Thymus (tissue), 14 donors: ENCODE measurements at places on chromosomes 5 and 9. TPM values are rescaled to one million over a fixed set of nuclear protein-coding genes. Genes with fewer than 3 reads are reported as not detected.
A peak's percentile ranks its signal among the peaks of the same experiment; 100 is the strongest.

DNA sequence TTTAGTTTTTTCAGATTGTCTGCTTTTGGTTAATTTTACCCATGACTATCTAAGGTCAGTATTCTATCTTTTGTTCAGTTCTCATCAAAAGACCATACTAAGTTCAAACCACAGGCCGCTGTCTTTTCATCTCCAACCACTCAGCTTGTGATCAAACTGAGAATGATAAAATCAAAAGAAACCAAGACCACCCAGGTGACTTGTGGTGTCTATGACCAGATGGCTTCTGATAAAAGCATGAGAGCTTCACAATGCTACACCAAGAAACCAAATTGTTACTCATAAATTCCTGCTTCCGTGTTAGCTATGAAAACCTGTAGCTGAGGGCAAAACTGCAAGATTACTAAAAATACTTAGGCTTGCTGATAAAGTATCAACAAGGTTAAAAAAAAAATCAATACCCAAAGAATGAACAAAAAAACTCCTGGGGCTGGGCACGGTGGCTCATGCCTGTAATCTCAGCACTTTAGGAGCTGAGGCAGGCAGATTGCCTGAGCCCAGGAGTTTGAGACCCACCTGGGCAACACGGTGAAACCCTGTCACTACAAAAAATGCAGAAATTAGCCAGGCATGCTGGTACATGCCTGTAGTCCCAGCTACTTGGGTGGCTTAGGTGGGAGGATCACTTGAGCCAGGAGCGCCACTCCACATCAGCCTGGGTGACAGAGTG, 25.8 kb upstream of the GPX8 start:
- no peak overlapping the region for H3K27ac ChIP-seq
- no peaks in the 10 kb centered on the region for H3K4me1 ChIP-seq
- no peaks in the 10 kb centered on the region for H3K36me3 ChIP-seq
- DNase-seq, result peak; percentile 30
- H3K27me3 ChIP-seq, result no peaks in the 10 kb centered on the region

DNA sequence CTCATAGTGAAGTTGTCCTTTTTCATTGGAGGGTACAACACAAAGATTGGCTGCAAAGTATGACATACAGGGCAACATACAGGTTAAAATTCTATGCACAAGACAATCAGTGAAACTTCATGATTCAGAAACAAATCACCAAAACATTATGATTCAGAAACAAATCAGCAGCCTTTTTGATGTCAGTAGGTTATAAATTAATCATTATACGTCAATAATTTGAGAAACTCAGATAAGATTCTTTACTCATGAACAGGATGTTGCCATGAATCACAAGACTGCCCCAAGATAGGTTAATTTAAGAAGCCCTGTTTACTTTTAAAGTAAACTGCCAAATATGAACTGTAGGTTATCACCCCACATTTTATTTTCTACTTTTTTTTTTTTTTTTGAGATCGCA, 62.2 kb upstream of the IL33 start:
- H3K27me3 ChIP-seq, result no peaks in the 10 kb centered on the region
- no peaks in the 10 kb centered on the region for H3K36me3 ChIP-seq
- H3K4me1 ChIP-seq, result no peaks in the 10 kb centered on the region
- H3K4me3 ChIP-seq, result no peak overlapping the region

DNA sequence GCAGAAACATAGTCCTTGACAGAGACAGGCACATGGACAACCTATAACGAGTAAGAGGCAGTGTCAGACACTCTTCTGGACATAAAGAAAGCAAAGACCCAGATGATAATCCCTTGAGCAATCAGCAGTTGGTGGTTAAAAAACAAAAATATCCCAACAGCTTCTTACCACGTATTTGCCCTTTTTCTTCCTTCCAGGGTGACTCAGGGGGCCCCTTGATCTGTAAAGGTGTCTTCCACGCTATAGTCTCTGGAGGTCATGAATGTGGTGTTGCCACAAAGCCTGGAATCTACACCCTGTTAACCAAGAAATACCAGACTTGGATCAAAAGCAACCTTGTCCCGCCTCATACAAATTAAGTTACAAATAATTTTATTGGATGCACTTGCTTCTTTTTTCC, 9.5 kb downstream of the GZMK start:
- H3K4me3 ChIP-seq, result no peak overlapping the region
- no peaks in the 10 kb centered on the region for H3K4me1 ChIP-seq
- DNase-seq, result no peak
- H3K27ac ChIP-seq, result no peak overlapping the region

DNA sequence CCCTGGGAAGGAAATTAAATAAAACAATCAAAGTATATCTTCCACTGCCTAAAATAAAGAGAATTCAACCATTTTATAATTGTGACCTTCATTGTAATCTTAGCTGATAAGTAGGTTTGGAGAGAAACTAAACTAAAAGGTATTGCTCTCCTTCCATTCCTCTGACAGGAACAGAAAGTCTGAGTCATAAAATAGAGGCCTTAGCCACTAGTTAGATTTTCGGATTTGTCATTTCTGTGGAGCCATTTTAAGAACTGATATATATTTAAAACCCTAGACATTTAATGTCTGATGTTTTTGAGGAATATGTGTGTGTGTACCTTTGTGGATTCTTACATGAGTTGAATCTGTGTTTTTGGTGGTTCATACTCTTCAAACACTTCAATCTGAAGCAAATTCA, 11.8 kb upstream of the TMC1 start:
- no peaks in the 10 kb centered on the region for H3K4me1 ChIP-seq
- no peak overlapping the region for H3K4me3 ChIP-seq
- H3K36me3 ChIP-seq, result no peaks in the 10 kb centered on the region
- no peaks in the 10 kb centered on the region for H3K27me3 ChIP-seq
- no peak overlapping the region for H3K27ac ChIP-seq

DNA sequence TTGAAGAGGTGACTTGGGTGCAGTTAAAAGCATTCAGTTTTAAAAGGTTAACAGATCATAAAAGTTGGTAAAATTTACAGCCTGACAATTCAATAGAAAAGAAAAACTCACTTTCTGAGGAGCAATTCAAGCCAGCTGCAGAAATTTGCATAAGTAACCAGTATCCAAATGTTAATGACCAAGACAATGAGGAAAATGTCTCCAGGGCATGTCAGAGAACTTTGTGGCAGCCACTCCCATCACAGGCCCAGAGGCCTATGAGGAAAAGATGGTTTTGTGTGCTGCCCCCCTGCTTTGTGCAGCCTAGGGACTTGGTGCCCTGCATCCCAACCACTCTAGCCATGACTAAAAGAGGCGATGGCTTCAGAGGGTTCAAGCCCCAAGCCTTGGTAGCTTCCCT, 1406.5 kb upstream of the ACO1 start:
- no peaks in the 10 kb centered on the region for H3K27me3 ChIP-seq
- no peaks in the 10 kb centered on the region for H3K4me1 ChIP-seq
- no peaks in the 10 kb centered on the region for H3K36me3 ChIP-seq
- no peak overlapping the region for H3K4me3 ChIP-seq
- no peak for DNase-seq

- no peak overlapping the region for H3K27ac ChIP-seq
- H3K4me1 ChIP-seq, result no peaks in the 10 kb centered on the region
- no peaks in the 10 kb centered on the region for H3K27me3 ChIP-seq
- no peak for DNase-seq
Measured at GRCh38 chr5:177538876-177539275, 15.5 kb downstream of the FAM193B start.

DNA sequence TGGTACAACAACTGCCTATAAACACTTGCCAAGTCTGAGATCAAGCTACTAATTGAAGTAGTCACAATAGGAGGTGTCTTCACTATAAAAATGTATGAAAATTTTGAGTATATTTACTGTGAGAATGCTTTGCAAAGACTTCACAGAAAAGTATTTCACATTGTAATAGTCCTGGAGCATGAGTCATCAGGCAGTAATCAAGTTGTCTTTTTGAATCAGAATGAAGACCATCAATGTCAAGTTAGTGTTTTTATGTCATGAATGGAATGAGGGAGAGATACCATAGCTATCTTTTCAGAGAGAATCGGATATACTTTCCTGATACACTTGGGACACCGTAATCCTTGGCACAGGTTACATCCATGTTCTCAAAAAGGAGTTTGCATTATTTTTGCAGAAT, 466.9 kb upstream of the ARRDC3 start:
- no peaks in the 10 kb centered on the region for H3K27me3 ChIP-seq
- no peak overlapping the region for H3K4me3 ChIP-seq
- DNase-seq, result no peak
- H3K36me3 ChIP-seq, result no peaks in the 10 kb centered on the region

- H3K4me3 ChIP-seq, result no peak overlapping the region
- no peaks in the 10 kb centered on the region for H3K27me3 ChIP-seq
- no peaks in the 10 kb centered on the region for H3K4me1 ChIP-seq
Measured at GRCh38 chr9:130606887-130607600, 27.7 kb downstream of the FUBP3 start.

DNA sequence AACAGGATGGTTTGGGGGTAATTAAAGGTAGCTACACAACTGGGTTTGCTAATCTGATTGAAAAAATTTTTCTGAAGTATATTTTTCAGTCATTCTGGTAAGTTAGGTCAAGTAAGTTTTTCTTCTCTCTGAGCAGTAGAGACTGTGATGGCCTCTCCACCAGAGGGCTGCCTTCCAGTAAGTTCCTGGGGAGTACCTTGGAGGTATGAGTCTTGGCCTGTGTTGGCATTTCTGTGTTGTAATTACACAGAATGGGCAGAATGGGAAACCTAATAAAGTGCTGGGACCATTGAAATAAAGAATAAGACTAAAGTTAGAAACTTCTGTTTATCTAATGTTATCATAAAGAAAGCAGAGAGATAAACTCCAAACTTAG, 430.8 kb downstream of the ARHGEF28 start:
- no peak overlapping the region for H3K4me3 ChIP-seq
- H3K36me3 ChIP-seq, result no peaks in the 10 kb centered on the region
- no peaks in the 10 kb centered on the region for H3K27me3 ChIP-seq

DNA sequence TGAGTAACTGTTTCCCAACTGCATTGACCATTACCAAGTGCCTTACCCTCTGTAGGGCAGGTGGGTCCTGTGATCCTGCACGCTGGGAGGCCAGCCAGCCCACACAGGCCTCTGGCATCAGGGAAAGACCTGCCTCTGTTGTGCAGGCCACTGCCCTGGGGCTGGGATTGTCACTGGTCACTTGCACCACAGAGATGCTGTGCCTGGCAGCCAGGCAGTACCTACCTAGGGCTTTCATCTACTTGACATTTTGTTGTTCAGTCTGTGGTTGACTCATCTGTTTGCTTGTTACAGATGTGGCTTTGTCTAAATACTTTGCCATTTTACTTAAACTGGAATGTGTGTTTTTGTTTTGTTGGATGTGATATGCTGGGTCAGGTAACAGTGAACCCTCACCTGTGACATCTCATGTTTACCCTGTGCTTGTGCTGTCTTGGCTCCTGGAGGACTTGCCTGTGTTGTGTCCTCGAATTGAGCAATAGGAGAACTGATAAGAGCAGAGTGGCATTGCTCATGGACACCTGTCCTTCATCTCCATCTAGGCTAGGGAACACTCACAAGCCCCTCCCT, 32.8 kb downstream of the SECISBP2 start:
- peaks cover 2% of the 10 kb centered on the region for H3K4me1 ChIP-seq
- no peak for DNase-seq
- H3K27ac ChIP-seq, result no peak overlapping the region
- H3K4me3 ChIP-seq, result no peak overlapping the region
- peaks cover 93% of the 10 kb centered on the region for H3K36me3 ChIP-seq

Gene FOXD4L5
- polyA plus RNA-seq, result 0.07 TPM

Gene FBP2
- 0.32 TPM for polyA plus RNA-seq

DNA sequence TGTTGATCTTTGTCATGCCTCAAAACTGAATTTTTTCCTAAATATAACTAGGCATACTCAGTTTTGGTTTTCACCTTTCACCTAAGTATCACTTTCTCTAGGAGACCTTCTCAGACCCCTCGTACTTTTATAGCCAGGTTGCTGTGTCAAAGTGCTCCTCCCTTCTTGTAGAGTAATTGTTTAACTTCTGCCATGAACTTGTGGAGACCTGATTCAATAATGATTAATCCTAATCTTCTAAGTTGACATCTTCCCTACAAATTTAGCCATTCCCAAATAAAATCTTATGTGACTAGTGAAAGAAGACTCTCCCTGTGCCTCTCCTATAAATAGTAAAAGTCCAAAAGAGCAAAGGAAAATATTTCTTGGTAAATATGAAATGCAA, 159.8 kb downstream of the SPATA31D1 start:
- no peaks in the 10 kb centered on the region for H3K36me3 ChIP-seq
- H3K4me1 ChIP-seq, result no peaks in the 10 kb centered on the region
- no peak for DNase-seq

Gene LCN9
- polyA plus RNA-seq, result not detected

DNA sequence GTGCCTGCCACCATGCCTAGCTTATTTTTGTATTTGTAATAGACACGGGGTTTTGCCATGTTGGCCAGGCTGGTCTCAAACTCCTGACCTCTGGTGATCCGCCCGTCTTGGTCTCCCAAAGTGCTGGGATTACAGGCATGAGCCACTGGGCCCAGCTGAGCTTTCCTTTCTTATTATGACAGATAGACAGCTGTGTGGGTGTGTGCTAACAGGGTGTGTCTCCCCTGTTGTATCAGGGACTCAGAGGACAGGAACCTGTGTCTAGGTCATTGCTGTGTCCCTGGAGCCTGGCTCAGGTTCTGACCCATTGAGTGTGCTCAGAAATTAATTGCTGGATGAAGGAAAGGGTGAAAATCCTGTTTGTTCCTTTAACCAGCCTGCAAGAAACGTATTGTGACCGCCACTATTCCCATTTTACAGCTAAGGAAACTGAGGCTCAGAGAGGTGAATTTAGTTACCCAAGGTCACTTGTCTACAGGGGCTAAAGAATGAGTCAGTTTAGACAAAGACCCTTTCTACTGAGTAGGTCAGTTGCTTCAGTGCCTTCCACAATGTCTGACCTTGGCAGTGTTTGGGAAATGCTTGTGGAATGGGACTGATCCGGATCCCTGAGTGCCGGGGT, 16.8 kb downstream of the NCS1 start:
- DNase-seq, result no peak
- H3K36me3 ChIP-seq, result no peaks in the 10 kb centered on the region
- H3K4me3 ChIP-seq, result no peak overlapping the region
- no peaks in the 10 kb centered on the region for H3K4me1 ChIP-seq

- DNase-seq, result no peak
- H3K4me1 ChIP-seq, result peaks cover 7% of the 10 kb centered on the region
- no peaks in the 10 kb centered on the region for H3K36me3 ChIP-seq
- H3K4me3 ChIP-seq, result no peak overlapping the region
- no peak overlapping the region for H3K27ac ChIP-seq
- H3K27me3 ChIP-seq, result no peaks in the 10 kb centered on the region
Measured at GRCh38 chr5:31939151-31939550, 235.0 kb downstream of the GOLPH3 start.

DNA sequence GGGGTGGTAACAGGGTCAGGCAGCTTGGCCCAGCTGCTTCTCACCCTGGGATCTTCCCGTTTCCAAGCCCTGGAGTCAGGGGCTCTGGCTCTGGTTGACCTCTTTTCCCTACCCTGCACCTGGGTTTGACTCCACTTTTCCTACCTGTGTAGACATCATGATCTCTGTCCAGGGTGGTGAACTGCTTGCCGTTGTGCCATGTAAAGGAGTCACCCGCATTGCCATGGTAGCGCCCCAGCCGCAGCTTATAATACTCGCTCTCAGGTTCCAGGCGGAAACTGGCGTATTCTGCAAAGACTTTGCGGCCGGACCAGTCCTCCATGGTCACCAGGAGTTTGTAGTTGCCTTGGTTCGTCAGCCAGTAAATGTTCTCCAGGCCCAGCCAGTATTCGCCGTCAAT, 30.9 kb downstream of the ANGPTL2 start:
- DNase-seq, result no peak
- H3K27me3 ChIP-seq, result peaks cover 11% of the 10 kb centered on the region
- H3K27ac ChIP-seq, result no peak overlapping the region
- H3K4me1 ChIP-seq, result peaks cover 12% of the 10 kb centered on the region

GRCh38 chr9:36798350-36799065, 225.8 kb downstream of the MELK start:
- no peak overlapping the region for H3K27ac ChIP-seq
- H3K4me3 ChIP-seq, result no peak overlapping the region
- no peak for DNase-seq
- H3K27me3 ChIP-seq, result no peaks in the 10 kb centered on the region
